Activated CD8-positive, alpha-beta memory T cell treated with anti-CD3 and anti-CD28 coated beads, Interleukin-2, amount 50 U/mL, for 48 hours (primary cell): ENCODE measurements at places on chromosomes 13 and 19.

GRCh38 chr13:24083141-24083540 is 77.4 kb upstream of the SPATA13 start:
- DNase-seq = no peak

DNA sequence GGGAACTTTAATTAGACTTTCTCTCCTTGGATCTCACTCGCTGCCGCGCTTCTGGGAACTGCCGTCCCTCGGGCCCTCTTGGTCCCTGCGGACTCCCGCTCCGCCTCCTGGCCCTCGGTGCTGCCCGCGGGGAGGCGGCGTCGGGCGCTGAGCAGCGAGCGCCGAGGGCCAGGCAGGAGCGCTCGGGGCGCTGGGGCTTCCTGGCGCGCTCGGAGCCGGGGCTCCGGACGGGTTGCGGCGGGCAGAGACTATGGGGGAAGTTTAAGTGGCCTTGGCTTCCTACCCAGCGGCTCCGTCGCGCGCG is 704 bp downstream of the CHST8 start:
- no peak for DNase-seq

- no peak for DNase-seq
These were observed 11.2 kb downstream of the SLC1A5 start for GRCh38 chr19:46776927-46777911.

GRCh38 chr19:48493718-48494401 is 17.8 kb downstream of the LMTK3 start:
- no peak for DNase-seq

- no peak for DNase-seq
These were observed 31.2 kb downstream of the KATNAL1 start for GRCh38 chr13:30276178-30276577.

DNA sequence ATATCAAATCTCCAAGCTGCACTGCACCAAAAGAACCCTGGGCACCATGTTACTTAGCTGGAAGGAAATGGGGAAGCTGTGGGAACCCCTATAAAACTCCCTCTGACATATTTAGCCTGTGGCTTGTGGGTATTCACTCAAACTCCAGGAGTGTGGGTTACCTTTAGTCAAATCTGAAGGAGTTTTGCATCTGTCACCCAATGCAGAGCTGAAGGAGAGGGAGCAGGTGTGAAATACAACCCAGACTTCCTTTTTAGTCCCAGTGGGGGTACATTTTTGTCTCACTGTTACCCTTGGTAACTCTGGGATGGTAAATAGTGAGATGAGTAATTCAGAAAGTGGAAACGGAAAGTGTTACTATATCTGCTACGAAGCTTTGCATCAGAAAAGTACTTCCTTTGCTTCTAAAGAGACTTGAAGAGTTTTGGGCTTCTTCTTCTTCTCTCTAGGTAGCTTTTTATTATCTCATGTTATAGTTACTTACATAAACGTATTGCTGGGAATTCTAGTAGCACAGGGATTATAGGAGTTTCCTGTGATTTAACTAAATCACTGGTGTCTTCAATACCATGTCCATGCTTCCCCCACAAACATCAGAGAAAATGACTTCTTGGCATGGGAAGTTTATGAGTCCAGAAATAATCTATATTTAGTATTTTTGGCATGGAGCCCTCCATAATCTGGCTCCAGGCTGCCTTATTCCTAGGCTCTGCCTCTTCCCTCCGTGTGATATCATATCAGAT is 105.9 kb downstream of the AKAP11 start:
- no peak for DNase-seq

DNA sequence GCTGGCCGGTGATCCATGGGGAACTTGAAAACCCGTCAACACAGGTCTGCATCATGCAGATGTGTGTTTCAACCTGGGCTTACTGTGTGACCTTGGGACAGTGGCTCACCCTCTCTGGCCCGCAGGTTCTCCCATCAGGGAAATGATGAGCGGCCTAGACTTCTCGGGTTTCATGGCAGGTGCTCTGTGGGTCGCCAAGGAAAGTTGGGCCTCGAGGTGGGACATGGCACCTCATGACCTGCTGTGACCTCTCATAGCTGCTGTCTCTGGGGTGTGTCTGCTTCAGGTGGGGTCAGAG is 50.8 kb upstream of the NFIC start:
- DNase-seq = no peak

DNA sequence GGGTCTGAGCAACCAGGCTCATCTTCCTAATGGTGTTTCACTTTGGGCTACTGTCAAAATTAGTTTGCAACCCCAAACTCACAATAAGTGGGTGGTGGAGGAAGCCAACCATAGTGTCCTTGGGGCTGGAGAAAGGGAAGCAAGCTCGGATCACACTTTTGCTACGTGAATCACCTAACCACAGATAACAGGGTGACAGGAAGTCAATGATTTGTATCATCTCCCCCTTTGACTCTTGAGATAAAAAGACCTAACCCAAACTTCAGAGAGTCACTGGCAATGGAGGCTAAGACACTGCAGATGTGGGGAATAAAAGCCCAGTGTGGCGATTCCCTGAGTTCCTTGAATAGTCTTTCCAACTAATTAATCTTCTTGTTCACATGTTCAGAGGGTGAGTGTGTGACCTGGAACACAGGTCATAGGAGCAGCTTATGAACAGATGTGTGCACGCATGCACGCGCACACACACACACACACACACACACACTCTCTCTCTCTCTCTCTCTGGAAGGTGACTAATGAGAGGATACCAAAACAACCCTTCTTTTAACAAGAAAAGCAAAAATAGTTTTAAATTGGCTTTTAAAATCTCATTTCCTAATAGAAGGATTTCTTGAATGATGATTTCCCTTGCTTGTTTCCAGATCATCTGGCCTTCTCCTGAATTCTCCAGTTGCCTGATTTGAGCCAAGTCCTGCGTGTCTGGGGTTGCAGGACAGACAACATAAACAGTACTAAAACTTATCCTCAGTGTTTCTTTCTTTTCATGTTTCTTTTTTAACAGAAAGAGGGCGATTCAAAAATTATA is 21.2 kb upstream of the DOCK9 start:
- no peak for DNase-seq

- DNase-seq = no peak
These were observed 70.6 kb downstream of the HSPH1 start for GRCh38 chr13:31090961-31091624.

DNA sequence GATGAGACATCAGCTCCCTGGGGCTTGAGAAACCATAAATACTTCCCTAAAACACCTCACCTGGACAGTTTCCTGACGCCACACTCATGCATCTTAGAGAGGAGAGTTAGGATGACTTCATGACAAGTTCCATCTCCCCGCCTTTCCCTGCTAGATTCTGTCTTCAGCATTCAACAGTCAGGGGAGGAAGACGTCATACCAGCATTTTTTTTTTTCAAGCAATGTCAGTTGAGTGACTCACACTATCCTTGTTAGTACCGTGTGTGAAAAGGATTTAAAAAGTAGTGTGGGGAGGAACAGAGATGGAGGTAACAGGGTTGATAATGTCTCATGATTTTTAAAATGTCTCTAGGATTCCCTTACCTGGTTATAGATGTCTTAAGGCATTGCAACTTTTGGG is at the start of gene OR7D2:
Gene OR7D2, plus strand, starts transcription at position 79 of the 400 bp plus-strand sequence. CDS start 6,803 bp downstream, outside the sequence.
- DNase-seq = no peak

DNA sequence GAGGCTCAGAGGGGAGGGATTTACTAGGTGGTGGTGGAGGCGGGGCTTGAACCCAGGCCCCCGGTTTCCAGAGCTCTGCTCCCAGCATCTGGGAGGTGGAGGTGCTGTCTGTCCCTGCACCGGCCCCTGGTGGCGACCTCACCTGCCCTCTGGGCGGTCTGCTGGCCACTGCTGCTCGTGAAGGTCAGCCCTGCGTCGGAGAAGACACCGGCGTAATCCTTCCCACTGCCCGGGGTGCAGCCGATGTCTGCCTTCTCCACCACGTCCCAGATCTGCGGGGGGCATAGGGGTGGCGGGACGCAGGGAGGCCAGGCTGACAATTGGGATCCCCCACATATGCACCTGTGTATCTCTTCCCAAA is 12.8 kb downstream of the C3 start:
- DNase-seq = no peak

DNA sequence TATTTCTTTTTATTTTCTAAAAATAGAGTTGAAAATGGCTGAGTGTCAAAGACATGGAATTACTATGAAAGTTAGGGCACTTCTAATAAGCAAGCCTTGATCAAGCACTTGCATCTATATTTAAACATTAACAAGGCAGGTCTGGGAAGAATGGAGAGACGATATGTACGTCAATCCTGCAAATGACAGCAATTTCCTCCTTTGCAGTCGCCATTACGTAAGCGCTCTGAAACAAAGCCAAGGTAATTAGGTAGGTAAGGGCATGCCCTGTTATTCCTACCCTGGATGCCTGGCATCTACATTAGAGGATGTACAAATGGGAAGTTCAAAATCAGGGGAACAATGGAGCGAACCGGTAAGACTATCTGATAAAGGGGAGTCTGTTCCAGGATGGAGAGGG is 664.0 kb upstream of the ARGLU1 start:
- no peak for DNase-seq

DNA sequence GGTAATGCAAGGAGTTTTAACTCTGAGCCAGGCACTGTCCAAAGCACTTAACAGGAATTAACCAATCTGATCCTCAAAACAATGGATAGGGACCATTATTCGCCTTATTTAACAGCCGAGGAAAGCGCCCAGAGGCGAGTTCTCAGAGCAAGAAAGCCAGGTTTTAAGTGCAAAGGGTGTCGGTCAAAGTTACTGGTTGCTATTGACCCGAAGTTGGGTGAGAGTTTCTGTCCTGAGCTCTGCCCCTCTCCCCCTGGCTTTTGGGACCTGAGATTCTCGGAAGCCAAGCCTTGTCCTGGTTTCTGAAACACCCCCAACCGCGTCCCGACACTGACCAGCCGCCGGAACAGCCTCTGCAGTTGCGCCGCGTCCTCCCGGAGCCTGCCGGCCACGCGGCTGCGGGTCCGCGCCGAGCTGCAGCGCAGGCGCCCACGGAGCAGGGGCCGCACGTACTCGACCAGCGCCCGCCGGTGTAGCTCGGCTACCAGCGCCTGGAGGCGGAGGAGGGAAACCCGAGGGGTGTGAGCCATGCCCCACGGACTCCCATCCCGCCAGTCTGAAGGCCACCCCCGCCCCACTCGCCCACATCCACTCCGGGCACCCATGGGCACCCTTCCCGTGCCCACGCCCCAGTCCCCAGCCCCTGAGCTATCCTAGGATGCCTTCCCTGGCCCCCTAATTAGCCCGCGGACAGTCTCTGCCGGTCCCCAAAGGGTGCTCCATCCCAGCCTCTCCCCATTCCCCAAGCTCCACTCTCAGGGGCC is 27.8 kb downstream of the EXOC3L2 start:
- no peak for DNase-seq

DNA sequence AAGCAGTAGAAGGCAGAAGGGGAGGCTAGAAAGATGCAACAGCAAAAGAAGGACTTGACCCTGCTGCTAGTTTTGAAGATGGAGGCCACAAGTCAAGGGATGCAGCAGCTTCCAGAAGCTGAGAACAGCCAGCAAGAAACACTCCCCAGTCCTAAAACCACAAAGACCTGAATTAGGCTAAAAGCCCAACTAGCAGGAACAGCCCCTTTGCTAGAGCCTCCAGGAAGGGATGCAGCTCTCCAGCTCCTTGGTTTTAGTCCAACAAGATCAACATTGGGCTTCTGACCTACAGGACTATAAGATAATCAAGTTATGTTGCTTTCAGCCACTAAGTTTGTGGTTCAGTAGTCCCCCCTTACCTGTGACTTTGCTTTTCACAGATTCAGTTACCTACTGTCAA is 10.5 kb upstream of the LATS2 start:
- DNase-seq = no peak

DNA sequence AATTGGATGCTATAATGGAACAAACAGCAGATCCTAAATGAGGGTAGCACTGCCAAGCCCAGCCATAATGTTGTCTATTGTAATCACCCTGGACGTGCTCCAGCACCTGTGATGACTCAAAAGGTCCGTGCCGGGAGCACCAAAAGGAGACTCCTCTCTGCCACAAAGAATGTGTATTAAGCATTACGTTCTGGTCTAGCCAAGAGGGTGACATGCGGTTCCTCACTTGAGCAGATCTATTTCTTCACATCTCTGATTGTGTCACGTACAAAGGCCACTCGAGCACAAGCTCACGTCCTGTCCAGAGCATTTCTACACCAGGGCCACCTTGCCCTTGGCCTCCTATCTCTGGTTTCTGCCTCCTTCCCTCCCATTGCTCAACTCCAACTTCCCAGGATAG is 219.9 kb upstream of the IRS2 start:
- DNase-seq = no peak

DNA sequence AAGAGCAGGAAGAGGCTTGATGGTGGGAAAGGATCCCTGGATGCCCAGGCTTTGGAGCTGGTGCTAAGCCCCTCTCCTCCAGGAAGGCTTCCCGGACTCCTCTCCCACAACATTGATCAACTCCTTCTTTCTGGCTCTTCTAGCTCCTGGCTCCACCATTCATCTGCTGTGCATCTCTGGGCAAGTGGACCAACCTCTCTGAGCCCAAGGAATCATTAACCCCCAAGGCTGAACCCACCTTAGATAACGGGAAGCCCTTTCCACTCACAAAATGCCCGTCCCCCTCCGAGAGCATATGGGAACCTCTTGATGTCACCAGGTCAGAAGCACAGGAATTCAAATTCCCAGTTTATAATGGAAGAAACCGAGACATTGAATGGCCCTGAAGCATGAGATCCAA is 5.2 kb downstream of the SIRT6 start:
- no peak for DNase-seq

DNA sequence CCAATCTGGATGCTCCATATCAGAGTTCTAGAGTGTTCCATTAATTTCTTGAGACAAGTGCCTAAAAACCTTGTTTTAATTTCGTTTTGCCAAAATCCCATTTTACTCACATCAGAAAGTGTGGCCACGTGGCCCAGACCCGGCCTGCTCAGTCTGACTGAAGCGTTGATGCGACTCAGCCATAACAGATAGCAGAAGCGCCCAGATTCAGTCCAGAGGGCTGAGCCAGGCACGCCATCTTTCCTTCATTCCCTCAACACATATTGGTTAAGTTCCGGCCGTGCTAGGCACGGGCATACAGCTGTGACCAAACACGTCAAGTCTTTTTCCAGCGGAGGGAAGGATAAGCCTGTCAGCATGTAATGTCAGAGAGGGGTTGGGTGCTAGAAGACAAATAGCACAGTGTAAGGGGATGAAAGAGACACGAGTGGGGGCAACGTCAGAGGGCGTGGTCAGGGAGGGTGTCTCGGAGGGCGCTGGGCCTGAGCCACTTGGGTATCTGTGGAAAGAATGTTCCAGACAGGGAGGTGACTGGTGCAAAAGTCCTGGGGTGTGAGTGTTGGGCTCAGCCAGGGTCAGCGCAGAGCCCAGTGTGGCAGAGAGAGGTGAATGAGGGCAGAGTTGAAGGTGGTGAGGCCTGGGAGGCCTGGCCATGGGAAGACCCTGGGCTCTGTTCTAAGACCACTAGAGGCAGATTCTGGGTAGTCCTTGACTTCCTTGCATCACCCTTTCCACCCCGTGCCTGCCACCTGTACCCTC is 3.1 kb downstream of the F10 start:
- peak; percentile 18 for DNase-seq

- DNase-seq = no peak
These were observed 22.9 kb downstream of the TEX29 start for GRCh38 chr13:111343186-111343805.
